GM03348 (cell line): ENCODE measurements at places on chromosomes 4 and X.
A peak's percentile ranks its signal among the peaks of the same experiment; 100 is the strongest.

- no peak for DNase-seq
Observed at GRCh38 chr4:113641025-113641431, 120.5 kb downstream of the CAMK2D start.

DNA sequence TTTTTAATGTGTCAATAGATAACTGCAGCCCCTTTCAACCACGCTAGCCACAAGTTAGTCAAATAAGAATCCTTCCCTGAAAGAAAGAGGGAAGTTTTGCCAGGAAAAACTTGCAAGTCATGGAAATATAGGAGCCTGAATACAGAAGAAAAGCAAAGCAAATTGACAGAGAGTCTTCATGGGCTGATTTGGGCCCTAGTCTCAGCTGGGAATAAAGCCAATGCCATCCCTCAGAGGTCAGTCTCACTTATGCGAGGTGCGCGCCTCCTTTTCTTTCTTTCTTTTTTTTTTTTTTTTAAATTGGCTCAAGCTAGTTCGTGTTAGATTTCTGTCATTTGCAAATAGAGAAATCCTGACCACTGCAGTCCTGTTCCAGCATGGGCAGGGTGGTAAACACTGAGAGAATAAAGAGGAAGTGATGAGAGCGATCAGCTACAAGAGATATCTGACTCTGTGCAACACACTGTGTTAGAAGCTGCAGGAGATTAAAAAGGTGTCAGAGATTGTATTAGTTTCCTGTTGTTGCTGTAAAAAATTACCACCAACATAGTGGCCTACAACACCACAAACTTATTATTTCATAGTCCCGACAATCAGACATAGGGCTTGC is 299.7 kb downstream of the LDB2 start:
- DNase-seq = no peak

DNA sequence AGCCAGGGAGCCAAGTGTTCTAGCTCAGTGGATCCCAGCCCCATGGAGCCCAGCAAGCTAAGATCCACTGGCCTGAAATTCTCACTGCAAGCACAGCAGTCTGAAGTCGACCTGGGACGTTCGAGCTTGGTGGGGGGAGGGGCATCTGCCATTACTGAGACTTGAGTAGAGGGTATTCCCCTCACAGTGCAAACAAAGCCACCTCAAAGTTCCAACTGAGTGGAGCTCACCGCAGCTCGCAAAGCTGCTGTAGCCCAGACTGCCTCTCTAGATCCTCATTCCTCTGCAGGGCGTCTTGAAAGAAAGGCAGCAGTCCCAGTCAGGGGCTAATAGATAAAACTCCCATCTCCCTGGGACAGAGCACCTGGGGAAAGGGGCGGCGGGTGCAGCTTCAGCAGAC is 226.3 kb downstream of the ZIC3 start:
- no peak for DNase-seq

DNA sequence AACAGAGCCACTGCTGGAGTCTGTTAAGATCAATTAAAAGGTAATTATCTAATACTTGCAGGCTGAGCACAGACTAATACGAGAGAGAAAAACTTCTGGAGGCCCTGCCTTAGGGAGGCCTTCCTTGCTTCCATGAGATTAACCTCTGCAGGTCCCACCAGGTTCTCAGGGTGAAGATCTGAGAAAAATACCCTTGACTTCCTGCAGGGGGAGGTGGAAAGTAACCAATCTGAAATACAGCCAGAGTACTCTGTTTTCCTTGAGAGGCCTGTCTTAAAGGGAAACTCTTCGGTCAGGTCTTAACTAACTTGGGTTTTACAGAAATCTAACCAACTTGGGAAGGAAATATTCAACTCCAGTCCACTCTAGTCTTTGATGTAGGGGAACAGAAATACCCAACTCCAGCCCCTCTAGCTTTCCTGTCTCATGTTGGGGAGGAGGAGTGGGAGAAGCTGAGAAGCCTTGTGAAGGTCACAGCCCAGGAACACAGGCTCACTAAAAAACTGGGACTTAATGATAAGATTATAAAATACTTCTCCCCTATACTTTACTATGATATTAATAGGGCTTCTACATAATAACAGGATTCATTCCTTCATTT is 77.1 kb downstream of the TBCK start:
- DNase-seq = peak; percentile 26

DNA sequence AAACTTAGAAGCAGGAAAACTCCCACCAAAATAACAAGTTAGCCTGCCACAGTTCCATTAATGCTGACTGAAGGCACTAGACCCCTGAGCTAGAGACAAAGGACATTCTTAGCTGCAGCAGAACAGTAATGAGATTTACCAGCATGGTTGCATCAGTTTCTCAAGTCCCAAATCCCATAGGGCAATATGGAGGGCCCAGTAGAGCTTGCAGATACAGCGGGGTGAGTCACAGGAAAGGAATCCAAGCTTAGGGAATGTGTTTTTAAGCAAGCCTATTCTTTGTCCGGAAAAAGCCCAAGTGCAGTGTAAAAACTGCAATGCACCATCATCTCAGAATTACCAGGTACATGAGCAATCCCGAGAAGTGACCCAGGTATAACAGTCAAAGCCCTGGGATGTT is 51.3 kb upstream of the EXOC1L start:
- peak; percentile 51 for DNase-seq

DNA sequence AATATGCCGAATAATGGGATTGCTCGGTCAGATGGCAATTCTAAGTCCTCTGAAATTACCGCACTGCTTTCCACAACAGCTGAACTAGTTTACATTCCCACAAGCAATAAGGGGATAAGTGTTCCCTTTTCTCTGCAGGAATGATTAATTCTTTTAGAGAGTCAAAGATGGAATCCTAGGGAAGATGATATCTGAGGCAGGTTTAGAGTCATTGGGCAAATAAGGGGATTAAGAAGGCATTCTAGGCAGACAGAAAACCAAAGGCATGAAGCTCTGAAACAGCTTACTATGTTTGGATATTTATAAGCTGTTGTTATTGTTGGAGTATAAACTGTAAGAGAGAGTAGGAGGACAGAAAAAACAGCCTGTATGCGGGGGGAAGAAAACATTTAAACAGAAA is 85.7 kb downstream of the TET2 start:
- DNase-seq = no peak

GRCh38 chrX:105869701-105870100 is 47.4 kb downstream of the NRK start:
- DNase-seq = no peak

DNA sequence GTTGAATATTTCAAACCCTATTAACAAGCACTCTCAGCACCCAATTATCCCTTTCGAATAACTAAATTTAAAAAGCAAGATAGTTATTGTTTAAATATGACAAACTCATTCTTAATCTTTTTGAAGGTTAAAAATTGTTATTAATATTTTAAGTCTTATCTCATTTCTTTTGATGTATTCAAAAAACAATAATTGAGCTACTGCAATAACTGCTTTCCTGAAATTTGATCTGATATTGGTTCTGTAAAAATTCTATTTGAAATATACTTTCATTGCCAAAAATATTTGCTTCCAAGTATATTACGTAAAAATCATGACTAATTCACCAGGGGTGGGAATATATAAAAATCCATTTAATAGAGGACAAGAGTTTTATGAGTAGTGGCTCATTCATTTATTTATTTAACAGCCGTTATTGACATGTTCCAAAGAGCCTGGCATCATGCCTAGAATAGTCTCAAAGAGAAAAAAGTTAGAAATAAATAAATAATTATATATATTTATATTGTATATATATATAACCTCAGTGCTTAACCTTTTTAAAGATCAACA is 34.4 kb downstream of the GLRA3 start:
- DNase-seq = no peak

DNA sequence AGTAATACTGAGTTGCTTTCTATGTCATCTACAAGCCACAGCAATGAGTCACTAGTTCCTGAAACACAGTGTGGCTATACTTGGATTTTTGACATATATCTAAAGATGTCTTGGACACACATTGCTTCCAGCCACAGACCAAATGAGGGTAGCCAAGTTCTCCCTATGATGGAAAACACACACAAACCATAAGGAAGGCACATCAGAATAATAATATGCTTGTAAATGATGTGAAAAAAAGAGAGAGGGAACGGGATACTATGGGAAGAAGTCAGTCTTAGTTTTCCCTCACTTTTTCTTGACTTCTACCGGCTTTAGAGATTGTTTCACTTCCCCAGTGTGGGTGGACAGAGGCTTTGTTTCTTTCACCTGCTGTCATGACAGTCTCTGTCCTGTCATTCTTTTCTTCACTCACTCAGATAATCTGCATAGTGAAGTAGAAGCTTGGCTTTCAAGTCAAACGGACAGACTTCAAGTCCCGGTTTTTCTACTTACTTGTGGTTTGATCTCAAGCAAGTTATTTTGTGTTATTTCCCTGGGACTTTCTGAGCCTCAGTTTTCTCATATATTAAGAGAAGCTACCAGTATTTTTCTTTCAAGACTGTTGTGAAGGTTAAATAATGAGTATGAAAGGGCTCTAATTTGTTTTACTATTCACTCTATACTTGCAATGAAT is 34.7 kb downstream of the P2RY10 start:
- DNase-seq = no peak

- peak; percentile 35 for DNase-seq
Observed at GRCh38 chrX:103878466-103879122, 46.5 kb upstream of the RAB9B start.

GRCh38 chr4:137694138-137694537 is 161.8 kb upstream of the PCDH18 start:
- no peak for DNase-seq

DNA sequence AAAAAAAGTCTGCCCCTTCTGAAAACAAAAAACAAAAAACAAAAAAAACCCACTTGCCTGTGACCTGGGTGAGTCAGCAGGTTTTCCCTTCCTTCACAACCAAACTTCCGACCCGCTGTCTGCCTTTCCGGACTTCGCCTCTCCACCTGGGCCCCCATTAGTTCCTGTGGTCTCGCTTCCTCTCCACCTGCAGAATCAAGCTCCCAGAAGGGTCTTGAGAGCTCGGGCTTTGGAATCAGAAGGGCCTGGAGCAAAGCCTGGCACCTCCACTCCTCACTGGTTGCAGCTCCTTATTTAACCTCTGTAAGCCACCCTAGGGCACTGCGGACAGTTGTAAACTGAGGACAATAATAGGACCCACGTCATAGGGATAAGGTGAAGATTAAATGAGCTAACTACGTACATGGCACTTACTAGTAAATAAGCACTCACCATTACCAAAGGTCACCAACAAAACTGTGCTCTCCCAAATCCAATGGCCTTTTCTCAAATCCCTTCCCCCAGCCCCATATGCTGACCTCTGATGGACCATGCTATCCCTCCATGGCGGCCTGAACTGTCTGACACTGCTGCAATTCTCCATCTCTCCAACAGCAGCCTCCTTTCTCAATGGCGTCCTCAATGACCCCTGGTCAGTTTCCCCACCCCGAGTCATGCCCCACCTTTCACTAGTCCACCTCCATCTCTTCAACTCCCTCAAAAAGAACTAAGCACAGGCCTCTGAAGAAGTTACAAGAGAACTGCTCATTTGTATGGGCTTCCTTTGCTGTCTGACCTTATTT is 64.2 kb downstream of the IRF2 start:
- DNase-seq = no peak

GRCh38 chr4:31307029-31307428 is 586.9 kb downstream of the PCDH7 start:
- no peak for DNase-seq

- DNase-seq = no peak
Observed at GRCh38 chrX:16028576-16028975, 94.8 kb upstream of the GRPR start.

DNA sequence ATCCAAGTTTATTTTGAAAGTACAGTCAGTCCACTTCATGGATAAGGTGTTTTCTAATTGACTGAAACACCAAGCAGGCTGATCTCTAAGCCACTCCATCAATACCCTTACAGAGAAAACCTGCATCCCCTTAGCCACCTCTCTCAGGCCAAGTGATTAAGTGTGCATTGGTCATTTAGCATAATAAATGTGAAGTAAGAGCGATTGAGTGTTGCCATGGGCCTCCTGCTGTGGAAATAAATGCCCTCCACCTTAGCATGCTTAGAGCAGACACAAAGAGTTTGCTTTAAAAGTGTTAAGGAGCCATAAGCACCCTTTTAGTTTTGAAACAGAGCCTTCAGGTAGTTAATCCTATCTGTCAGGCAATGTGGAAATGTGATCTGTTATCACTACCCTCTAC is 386.5 kb downstream of the GPAT3 start:
- no peak for DNase-seq

DNA sequence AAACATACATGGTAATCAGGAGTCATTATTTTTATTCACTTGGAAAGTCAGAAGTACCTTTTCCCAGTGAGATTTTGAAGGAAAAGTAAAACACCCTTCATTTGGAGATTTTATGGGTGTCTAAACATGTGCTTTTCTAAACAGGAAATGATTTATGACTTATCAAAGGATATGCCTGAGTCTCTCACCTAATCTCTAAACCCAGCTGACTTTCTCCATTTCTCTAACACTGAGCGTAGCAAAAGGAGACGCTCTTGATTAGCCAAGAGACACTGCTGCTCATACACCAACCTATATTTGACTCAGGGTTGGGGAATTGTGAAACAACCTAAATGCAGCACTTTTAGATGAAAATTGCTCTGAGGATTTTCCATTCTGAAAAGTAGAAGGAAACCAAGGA is 468.5 kb upstream of the FTHL17 start:
- DNase-seq = no peak

GRCh38 chrX:87236830-87237440 is 280.7 kb upstream of the KLHL4 start:
- DNase-seq = no peak

DNA sequence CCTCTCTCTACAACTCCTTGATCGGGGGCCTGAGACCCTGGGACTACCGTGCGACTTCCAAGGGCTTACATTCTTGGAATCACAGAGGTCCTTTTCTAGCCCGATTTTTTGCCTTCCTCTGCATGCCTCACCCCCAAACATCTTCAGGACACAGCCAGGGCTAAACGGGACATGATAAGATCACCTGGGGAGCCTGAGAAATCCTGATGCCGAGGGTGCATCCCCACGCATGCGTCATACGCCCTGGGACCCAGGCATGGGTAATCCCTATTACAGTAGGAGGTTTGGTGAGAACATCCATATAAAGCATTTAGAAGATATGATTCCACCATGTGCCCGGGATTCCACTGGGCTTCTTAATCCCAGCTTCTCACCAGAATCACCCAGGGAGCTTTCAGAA is 77.1 kb downstream of the DCTD start:
- DNase-seq = no peak

DNA sequence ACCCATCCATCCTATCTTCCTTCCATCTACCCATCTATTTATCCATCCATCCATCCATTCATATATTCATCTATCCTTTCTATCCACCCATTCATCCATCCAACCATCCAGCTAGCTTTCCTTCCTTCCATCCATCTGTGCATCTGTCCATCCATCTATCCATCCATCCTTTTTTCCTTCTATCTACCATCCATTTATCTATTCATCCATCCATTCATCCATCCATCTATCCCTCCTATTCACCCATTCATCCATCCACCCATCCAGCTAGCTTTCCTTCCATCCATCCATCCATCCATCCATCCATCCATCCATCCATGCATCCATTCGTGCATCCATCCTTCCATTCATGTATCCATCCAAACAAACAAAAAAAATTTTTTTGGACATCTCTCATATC is 118.8 kb downstream of the PSAPL1 start:
- DNase-seq = no peak

DNA sequence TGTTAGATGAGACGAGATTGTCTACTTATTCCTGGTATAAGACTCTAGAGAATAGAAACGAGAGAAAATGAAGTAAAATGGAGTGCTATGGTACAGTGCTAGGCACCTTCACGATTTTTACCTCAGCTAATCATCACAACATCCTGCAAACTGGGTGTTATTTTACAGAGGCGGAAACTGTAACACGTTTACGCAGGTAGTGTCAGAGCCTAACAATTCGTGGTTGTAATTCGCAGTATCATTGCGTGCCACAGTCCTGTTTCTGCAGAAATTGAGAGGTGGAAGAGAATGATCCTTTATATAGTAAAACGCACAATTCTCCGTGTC is 383 bp upstream of the TBC1D19 start:
- no peak for DNase-seq
